ENCODE measurements at places on chromosomes 3 and 15.

GRCh38 chr3:45978006-45978761, 17.4 kb downstream of the FYCO1 start:
- DNase-seq: peak; percentile 83

DNA sequence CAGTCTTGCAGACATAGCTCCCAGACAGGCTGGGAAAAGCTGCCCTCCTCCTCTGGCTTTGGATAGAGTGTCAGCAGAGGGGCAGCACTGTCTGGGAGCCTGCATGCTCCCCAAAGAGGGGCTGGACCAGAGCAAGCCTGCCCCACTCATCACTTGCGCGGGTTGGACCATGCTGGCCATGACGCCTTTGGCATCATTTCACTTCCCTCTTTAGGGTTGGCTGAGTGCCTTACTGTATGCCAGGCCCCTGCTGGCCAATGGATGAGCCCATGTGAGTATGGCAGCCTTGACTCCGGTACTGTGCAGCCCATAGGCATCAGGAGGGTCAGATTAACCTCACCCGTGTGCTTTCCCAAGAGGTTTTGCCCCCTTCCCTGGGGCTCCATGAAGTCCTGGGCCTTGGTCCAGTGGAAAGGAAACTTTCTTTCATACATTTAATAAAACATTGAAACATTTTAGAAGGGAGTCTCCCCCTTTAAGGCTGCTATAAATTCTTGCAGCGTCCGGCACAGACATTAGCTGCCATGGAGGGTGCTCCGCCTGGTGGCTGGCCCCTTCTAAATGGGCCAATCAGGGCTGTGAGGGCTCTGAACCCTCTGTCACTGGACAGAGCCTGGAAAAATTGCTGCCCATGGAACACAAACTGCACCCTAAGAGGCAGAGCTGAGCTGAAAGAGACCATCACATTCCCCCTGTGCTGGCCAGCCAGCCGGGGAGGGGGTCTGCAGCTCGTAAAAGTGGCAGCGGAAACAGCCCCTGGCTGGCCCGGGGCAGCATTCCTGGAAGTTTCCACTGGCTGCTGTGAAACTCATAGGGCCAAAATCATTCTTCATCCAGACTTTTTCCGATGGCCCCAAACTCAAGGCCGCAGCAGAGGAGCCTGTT, 20.8 kb upstream of the DUSP7 start:
- no peak for DNase-seq

GRCh38 chr3:188832146-188832545, 339.6 kb upstream of the TPRG1 start:
- DNase-seq: no peak

DNA sequence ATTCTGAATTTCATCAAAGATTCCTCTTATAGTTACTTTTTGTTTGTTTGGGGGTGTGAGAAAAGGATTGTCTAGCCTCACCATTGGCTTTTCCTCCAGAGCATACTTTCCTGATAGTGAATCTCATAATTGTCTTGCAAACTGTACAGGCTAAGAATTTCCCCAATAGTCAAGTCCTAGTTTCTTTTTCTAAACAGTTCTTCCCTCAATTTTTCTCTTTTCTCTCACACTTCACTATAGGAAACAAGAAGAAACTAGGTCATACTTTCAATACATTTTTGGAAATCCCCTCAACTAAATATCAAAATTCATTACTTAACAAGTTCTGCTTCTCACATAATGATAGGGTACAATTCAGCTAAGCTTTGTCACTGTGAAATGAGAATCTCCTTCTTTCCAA, 241.9 kb downstream of the IL20RB start:
- no peak for DNase-seq

DNA sequence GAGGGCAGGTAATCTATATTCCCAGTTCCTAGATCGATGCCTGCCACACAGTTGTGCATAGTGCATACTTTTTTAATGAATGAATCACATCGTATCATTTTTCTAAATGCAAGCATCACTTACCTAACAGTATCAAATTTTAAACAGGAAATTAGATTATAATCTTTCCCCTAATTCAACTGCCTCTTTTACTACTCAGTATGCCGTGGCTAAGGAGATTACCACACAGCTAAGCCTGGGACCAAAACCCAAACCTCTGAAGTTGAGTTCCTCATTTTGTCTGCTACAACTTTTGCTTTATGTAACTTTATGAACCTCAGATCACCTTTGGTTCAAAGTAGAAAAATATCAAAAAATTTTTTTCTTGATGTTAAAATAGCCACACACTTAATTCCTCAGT, 53.2 kb upstream of the FNDC3B start:
- DNase-seq: no peak

GRCh38 chr3:52456800-52457183, 1.4 kb downstream of the NISCH start:
- no peak for DNase-seq

- no peak for DNase-seq
Measured at GRCh38 chr15:65431731-65432130, 9.0 kb upstream of the IGDCC4 start.

DNA sequence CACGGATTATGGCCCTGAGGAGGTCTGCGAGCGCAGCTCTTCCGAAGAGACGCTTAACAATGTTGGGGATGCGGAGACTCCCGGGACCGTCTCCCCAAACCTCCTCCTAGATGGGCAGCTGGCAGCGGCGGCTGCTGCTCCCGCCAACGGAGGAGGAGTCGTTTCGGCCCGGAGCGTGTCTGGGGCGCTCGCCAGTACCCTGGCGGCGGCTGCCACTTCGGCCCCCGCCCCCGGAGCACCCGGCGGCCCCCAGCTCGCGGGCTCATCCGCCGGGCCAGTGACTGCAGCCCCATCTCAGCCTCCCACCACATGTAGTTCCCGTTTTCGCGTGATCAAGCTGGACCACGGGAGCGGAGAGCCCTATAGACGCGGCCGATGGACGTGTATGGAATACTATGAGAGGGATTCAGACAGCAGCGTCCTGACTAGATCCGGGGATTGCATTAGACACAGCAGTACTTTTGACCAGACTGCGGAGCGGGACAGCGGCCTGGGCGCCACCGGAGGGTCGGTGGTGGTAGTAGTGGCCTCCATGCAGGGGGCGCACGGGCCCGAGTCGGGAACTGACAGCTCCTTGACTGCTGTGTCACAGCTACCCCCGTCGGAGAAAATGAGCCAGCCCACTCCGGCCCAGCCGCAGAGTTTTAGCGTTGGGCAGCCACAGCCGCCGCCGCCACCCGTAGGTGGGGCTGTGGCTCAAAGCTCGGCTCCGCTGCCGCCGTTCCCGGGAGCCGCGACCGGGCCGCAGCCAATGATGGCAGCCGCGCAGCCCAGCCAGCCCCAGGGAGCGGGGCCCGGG, 1.6 kb downstream of the TSC22D2 start:
- peak; percentile 69 for DNase-seq

DNA sequence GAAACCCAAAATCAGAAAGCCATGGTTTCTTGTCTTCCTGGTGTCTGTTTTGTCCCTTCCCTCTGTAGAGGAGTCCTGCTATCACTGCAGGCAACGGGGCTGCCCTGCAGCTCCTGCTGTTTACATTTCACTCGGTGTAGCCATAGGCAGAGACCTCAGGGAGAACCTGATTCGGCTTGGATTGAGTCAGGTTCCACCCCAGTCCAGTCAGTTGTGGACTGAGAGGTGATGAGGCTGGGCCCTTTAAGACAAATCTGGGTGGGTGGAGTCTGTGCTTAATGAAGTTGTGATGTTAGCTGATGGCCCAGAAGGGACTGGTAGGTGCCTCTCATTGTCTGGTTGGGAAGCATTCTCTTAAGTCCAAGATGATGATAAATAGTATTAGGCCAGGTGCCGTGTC, 35.7 kb downstream of the FLNB start:
- DNase-seq: no peak
